ENCODE measurements at places on chromosomes 5 and 9. TPM values are rescaled to one million over a fixed set of nuclear protein-coding genes. Genes with fewer than 3 reads are reported as not detected.

CKMT2 gene
- not detected for total RNA-seq

LRRC70 gene
- 0.83 TPM for total RNA-seq

FIBCD1 gene
- not detected for total RNA-seq

PCDHB16 gene
- total RNA-seq = not detected
